ENCODE measurements at places on chromosomes 6 and 20. TPM values are rescaled to one million over a fixed set of nuclear protein-coding genes. Genes with fewer than 3 reads are reported as not detected.

GRCh38 chr20:31712112-31712553 lies 10.5 kb downstream of the BCL2L1 start:
- DNase-seq = no peak

The TULP1 gene
- total RNA-seq = not detected

The ENPP3 gene
- not detected for total RNA-seq

GRCh38 chr20:50323209-50323608 lies 132.6 kb downstream of the CEBPB start:
- DNase-seq = no peak

DNA sequence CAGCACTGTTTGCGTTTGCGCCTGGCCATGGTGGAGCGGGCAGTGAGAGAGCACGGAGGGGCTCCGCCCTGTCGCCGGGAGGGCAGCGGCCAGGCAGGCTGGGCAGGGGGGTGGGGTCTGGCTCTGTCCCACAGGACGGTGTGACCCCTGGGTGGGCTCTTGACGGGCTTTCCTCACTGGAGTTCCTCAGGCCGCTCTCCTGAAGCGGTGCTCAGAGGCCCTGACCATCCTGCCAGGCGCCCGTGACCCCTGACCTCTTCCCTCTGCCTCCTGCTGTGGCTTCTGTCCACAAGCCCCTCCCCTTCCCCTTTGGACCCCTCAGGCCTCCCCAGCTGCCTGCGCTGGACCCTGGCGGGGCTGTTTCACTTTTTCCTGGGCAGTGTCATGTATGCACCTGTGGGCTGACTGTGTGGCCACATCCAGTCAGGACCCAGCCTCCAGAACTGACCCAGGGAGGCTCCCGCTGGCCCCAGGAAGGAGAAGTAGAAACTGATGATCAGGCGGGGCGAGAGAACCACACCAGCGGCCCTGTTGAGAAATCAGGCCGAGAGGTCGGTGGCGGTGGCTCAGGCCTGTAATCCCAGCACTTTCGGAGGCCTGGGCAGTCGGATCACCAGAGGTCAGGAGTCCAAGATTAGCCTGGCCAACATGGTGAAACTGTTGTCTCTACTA lies 1.2 kb downstream of the OGFR start:
- no peak for DNase-seq

DNA sequence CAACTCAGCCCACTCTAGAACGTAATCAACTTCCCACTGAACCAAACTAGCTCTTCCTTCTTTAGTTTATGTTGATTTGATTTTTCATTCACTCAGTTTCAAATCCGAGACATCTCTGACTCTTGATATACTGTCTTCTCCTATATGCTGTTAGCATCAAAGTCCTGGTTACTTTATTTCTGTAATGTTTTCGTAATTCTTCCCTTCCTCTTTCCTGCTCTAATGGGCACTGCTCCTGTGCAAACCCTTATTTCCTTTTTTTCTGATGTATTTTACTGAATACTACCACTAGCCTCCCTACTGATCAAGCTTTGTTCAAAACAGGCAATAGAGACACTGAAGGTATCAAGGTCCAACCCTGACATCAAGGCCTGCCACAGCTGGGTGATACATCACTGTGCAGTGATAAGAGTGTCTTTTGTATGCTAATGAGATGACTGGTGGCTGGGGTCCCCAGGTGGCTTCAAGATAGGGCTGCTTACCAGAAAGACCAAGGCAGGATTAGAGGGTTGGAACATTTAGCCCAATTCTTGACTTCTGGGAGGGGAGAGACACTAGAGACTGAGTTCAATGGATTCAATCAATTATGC lies 95.2 kb downstream of the KIF13A start:
- no peak for DNase-seq

The HCRTR2 gene
- total RNA-seq = not detected

DNA sequence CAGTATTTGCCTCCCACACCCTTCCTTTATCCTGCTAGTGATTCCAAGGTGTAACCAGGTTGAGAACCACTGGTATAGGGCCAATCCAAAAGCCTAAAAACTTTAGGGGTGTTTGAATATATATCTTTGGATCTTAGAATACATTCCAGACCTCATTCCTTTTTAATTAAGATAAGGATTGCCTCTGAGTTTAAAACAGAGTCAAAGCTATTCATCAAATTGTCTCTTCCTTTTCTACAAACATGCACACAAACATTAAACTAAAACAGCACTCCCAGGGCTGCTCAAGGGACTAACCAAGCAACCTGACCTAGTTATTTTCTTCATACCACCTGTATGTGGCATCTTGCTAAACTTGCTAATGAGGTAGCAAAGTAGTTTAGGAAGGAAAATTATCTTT lies 22.1 kb upstream of the COL9A1 start:
- DNase-seq = no peak

The TNFAIP3 gene
- 7.0 TPM for total RNA-seq

GRCh38 chr6:152769993-152770392 lies 19.4 kb downstream of the VIP start:
- DNase-seq = no peak

Data from fibroblast of the aortic adventitia (primary cell).